NCI-H1930 (cell line): ENCODE measurements at places on chromosomes 7 and 10.

GRCh38 chr7:111312966-111313365 is 222.0 kb downstream of the LRRN3 start:
- no peak for DNase-seq

- DNase-seq = no peak
Measured at GRCh38 chr7:1661461-1661860, 8.6 kb upstream of the ELFN1 start.

GRCh38 chr10:101464599-101464998 is 110.6 kb downstream of the BTRC start:
- no peak for DNase-seq

DNA sequence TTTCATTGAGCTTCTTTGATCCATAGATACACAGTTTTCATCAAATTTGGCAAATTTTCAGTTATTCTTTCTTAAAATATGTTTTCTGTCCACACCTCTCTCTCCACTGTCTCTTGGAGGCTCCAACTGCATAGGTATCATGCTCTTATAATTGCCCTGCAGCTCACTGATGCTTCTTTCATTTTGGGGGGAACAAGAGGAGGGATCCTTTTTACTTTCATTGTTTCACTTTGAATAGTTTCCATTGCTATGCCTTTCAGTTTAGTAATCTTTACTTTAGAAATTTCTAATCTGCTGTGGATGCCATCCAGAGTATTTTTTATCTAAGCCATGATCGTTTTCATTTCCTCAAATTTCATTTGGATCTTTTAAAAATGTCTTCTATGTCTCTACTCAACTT is 32.9 kb downstream of the KBTBD2 start:
- no peak for DNase-seq

- no peak for DNase-seq
Measured at GRCh38 chr10:126465771-126466170, 77.5 kb upstream of the ADAM12 start.

DNA sequence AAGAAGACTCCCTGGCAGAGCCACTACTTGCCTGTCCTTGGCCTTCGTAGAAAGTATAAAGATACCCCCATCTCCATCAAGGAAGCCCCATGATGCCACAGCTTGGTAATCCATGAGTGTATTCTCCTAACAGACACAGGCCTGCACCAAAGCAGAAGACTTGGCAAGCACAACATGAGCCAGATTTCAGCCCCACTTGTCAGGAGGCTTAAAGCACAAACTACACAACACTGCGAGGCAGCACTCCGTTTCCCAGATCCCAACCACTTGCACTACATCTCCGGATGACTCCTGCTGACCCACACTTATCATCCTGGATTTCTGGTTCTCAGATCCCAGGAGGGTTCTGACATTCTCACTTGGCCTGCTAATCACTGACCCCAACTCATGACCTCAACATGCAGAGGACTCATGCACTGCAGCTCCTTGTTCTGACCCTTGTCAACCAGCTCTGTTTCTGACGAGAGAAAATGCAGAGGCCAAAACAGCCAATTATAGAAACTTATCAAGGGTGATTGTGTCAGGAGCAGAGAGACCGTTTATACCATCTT is 100.8 kb downstream of the RELN start:
- no peak for DNase-seq

DNA sequence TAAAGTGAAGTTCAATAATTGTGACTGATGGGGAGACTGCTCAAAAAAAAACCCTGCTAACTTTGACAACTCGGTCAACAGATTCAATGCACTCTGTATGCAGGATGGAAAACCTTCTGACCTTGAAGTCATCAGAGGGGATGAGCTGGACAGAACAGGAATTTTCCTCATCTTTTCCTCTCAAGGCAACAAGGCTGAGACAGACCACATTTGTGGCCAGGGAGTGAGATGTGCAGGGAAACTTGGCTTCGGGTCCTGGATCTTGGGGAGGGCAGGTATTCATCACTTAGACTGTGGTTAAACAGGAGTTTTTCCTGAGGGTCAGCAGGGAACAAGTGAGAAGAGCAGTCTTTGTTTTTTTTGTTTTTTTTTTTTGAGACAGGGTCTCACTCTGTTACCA is 100.6 kb downstream of the BAMBI start:
- DNase-seq = no peak

GRCh38 chr7:2269991-2270460 is 28.0 kb downstream of the NUDT1 start:
- no peak for DNase-seq

- DNase-seq = no peak
Measured at GRCh38 chr10:93915598-93915997, 21.8 kb downstream of the SLC35G1 start.

DNA sequence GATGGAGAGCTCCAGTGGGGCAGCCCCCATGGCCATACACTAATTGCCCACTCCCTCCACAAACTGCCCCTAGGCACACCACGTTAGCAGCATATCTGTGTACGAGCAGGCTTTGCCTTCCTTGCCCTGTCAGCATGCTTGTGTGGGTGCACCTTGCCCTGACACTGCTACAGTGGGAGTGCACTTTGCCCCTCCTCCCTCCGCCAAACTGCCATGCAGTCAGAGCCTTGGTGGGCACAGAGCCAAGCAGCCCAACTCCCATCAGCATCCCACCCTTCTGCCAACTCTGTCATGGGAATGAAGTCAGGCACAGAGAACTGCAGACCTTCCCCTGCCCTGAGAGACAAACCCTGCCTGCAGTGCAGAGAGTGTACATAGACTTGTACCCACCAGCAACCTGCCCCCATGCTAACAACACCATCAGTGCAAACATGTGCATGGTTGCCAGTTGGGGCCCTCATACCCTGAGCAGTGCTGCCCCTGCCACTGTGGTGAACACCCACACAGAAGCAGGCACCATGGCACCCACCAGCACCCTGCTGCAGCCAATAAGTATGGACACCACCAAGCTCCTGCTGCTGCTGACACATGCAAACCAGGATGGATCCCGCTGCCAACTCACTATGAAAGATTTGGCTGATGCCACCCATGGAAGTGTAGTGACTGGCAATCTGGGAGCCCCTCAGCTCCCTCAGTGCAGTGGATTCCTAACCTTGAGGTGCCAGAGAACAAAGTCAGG is 1197.7 kb upstream of the CELF2 start:
- no peak for DNase-seq
